ENCODE measurements at places on chromosomes 12 and 14.

GRCh38 chr12:9626291-9626690 is 18.6 kb upstream of the KLRB1 start:
- DNase-seq, result no peak

- no peak for DNase-seq
Observed at GRCh38 chr14:71716041-71716772, 216.0 kb upstream of the RGS6 start.

GRCh38 chr12:54749191-54749818 is 101.1 kb upstream of the DCD start:
- no peak for DNase-seq

GRCh38 chr14:92924247-92924646 is 1.3 kb downstream of the CHGA start:
- no peak for DNase-seq

GRCh38 chr12:111638556-111638955 is 39.4 kb upstream of the ATXN2 start:
- peak; percentile 28 for DNase-seq

- no peak for DNase-seq
Observed at GRCh38 chr12:125683748-125684381, 618.6 kb downstream of the AACS start.

DNA sequence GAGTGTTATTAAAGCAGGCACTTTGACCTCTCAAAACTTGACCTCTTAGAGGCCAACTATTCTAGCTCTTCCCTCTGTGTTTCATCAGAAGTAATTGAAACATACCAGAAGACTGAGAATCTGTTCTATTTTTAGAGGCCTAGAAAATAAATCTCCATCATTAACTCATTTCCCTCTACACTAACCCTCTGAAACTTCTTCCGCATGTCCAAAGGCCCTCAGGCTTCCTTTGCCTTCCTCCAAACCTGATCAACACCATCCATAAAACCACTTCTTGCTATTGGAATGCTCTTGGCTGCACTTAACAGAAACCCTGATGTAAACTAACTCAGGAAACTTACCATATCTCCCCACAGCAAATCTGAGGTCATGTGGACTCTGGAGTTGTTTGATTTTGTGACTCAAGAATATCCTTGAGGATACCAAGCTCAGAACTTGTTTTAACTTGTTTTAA is 196.4 kb downstream of the RPAP3 start:
- no peak for DNase-seq

DNA sequence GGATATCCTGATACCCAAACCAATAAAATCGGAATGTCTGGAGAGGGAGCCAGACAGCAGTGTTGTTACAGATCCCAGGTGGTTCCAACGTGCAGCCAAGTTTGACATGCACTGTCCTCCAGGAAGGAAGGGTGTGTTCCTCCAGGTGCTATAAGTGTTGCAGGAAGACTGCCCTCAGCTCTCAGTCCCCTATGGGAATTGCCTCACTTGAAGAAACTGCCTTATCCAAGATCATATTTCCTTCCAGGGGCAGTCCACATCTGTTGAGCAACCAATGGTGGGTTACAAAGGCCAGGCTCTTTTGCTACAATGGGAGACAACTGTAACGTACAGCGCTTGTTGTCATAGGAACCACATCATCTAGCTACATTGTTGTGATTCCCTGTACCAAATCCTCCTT is 13.3 kb upstream of the FBXW8 start:
- DNase-seq, result no peak

DNA sequence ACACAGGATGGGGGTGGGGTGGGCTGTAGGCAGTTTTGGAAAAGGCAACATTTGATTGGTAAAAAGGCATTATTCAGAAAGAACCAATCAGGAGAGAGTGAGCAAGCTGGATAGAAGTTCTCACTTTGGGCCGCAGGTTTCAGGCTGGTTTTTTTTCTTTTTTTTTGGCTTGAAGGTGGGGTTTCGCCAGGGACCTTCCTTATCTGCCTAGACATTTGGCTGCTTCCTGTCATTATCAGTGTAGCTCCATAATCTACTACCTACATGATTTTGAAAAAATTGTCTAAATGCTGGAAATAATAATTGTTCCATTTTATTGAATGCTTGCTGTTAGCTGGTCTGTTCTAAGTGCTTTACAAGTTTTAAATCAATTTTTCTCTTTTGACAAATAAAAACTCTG is 649.0 kb downstream of the TMTC2 start:
- no peak for DNase-seq

DNA sequence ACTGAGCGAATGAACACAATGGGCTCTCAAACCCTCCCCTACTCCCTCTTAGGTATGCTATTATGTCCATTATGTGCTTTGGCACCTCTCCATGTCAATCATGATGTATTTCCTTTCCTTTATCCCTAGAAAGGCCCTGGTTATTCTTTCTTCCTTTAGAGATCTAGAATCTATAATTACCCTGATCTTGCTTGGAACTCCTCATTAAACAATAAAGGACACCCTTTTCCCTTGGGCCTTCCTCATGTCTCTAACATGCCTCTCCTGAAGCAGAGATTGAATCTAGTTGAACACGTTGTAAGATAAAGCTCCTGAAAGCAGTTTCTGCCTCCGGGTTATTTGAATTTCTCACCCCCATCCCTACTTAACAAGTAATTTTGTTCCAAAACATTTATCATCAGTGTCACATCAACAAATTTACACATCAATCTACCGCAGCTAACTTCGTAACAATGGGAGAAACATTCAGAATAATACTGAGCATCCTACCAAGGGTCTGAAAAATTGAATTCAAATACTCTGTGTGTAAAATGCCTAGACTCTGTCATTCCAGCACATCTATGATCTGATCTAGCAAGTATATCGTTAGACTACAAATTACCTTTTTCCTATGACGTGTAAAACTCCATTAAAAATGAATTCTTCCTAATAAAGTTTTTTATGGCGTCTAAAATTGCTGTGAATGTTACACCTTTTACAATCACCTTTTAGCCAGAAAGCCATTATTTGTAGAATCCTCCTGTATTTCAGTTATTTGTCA is 5.4 kb downstream of the USP44 start:
- no peak for DNase-seq

DNA sequence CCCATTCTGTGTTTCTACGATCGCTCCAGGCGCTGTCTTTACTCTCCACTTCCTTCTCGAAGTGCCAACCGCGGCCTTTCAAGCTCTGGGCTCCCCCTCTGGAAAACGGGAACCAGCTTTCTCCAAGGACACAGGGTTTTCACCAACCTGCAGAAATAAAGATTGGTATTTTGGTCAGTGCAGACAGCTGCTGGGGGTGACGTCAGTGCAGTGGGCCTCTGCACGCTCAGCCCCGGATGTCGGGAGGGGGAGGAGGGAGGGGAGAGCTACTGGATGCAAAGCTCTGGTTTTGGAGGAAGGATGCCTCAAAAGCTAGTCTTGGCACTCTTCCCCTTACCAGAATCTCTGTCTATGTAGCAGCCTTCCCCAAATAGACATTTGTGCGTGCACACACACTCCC is 19.9 kb downstream of the HRK start:
- peak; percentile 82 for DNase-seq

DNA sequence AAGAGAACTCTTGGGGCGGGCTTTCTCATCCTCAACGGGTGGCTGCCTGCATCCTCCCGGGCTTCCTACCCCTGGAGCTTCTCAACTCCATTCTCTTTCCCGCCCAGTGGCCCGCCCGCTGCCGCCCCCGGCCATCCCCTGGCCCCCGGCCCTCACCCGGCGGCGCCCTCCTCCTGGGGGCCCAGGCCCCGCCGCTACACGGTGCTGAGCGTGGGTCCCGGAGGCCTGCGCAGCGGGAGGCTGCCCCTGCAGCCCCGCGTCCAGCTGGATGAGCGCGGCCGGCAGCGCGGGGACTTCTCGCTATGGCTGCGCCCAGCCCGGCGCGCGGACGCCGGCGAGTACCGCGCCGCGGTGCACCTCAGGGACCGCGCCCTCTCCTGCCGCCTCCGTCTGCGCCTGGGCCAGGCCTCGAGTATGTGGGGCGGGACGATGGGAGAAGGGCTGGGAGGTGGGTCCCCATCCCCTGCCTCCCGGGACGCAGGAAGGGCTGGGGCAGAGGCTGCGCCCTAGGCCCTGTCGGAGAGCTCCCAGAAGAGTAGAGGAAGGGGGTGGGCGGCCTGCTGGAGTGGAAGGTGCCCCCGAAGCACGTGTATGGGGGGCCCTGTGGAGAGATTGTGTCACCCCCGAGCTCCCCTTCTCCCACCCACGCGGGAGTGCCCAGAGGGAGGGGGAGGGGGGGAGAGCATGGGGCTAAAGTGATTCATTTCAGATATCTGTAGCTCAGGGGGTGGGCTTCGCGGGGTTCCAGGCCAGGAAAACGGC is 1.5 kb downstream of the LAG3 start:
- no peak for DNase-seq

- DNase-seq, result peak; percentile 88
Observed at GRCh38 chr14:104881369-104881979, 16.4 kb downstream of the CEP170B start.

- DNase-seq, result peak; percentile 22
Observed at GRCh38 chr14:70149596-70150165, 39.1 kb downstream of the SLC8A3 start.

DNA sequence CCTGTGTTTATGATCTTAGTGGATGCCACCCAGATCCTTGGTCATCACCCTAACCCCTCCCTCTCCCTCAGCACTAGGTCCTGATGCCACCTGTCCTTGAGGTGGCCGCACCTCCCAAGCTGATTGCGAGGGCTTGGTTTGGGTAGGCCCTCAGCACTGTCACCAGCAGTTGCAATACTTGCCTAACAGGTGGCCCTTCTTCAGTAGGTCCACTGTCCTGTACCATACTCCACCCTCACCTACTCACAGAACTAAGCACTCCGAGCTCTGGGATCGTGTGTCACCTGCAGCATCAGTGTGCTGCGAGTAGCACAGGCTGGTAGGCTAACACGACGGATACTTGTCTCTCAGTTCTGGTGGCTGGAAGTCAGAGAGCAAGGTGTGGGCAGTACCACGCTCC is 14.0 kb upstream of the SERPINA12 start:
- DNase-seq, result no peak

- DNase-seq, result no peak
Observed at GRCh38 chr12:19301223-19301622, 138.1 kb upstream of the AEBP2 start.

GRCh38 chr12:58372298-58372697 is 430.9 kb downstream of the ATP23 start:
- DNase-seq, result no peak

- DNase-seq, result no peak
Observed at GRCh38 chr12:40144023-40144422, 38.1 kb upstream of the SLC2A13 start.

GRCh38 chr14:81363746-81364378 is 36.3 kb downstream of the STON2 start:
- DNase-seq, result no peak

Measured in femur (tissue), 1 donor.